ENCODE measurements at places on chromosomes 4 and X. TPM values are rescaled to one million over a fixed set of nuclear protein-coding genes. Genes with fewer than 3 reads are reported as not detected.

DNA sequence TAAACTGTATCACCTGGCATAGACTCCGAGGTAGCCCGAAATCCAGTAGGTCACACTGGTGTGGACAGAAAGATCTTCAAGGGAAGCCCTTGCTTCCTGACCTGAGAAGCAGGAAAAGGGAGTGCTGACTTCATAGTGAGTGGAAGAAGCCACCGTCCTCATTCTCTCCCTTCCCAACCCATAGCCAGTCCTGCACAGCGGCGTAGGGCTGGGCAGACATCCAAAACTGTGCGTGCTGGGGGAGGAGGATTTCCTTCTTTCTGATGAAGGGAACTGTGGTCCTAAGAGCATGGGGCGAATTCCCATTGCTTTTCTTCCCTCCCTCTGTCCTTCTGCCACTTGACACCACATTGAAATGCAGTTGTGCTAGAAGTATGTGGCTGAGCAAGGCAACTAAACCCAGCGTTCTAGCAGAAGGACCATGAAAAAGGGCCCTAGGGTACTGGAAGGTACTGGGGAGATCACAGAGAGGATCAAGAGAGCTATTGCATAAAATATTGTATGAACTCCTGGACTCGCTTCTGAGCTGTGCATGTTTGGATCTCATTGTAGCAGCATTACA is 66.9 kb downstream of the STOX2 start:
- DNase-seq, result no peak

GRCh38 chr4:183770906-183771305 is 111.8 kb downstream of the TRAPPC11 start:
- DNase-seq, result no peak

GRCh38 chrX:48715072-48715471 is 18.5 kb downstream of the SUV39H1 start:
- no peak for DNase-seq

GRCh38 chr4:28490669-28491068 is 1630.0 kb downstream of the STIM2 start:
- no peak for DNase-seq

GRCh38 chr4:110164856-110165255 is 33.6 kb downstream of the ELOVL6 start:
- no peak for DNase-seq

GRCh38 chr4:107747748-107748486 is 27.9 kb upstream of the PAPSS1 start:
- DNase-seq, result no peak

- DNase-seq, result peak; percentile 75
These were observed at the start of gene FNIP2 for GRCh38 chr4:158768555-158769174. TSS of gene FNIP2 (plus strand) at chr4:158769026. CDS start at chr4:158769213, 187 bp downstream.

DNA sequence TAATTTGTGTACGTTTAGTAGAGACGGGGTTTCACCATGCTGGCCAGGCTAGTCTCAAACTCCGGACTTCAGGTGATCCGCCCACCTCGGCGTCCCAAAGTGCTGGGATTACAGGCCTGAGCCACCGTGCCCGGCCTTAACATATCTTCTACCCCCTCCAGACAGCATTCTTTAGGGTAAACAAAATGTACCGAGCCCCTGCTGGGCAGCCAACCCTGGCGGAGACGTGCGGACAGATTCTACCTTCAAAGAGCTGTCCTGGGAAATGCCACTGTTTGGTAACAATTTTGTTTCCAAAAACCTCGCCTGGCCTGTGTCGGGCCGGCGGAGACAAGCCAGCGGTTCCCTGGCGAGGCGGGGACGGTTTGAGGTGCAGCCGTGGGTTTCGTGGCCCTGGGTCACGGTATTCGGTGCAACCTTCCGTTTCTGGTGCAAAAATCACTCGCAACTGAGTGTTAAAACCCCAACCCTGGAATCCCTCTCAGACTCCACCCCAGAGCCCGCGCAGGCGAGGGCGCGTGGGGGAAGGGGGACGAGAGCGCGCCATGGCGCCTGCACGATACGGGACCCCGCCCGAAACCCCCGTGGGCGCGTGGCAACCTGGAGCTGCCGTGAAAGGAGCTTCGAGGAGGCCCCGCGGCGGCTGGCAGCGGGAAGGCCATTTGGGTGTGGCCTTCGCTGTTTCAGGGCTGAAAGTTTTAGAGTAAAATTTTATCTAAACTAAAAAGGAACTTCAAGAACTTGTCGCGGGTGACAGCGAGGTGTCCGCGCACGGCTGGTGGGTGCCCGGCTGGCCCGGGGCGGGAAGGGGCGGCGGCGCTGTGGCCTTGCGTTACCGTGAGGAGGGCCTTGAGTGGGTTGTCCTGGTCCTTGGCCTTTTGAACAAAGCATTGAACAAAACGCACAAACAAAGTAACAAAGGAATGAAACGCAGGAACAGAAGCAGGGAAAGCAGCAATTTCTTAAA is 17.0 kb downstream of the MRFAP1 start:
- DNase-seq, result no peak

DNA sequence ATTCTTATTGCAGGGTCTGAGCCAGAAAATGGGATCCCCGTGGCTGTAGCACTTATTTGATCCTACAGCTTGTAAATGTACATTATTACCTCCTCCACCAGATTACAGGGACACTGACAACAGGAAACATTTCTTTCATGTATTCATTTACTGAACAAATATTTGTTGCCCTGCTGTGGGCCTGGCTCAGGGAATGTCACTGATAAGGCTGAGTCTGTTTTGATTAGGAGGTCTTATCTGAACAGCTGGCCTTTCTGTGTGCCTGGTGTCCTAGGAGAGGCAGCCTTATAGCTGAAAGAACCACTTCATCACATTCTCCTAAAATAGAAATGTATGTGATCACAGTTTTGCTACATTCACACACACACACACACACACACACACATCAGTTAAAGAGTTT is 45.5 kb upstream of the PROM1 start:
- no peak for DNase-seq

DNA sequence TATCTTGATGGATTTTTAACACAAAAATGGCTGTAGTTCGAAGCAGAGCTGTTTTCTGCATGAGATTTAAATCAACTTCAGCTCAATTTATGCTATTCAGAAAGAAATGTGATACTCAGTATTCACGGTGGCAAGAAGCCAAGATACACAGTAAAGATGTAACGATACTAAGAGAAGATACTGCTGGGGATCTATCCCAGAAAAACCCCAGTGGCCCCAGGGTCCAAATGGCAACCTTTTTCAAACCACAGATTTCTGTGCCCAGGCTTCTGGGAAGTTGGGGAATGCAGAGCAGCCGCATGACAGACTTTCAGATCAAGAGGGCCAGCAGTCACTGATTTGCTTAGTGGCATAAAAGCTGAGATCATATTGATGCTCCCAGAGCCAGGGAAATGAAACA is 353.9 kb downstream of the AFF2 start:
- DNase-seq, result no peak

DNA sequence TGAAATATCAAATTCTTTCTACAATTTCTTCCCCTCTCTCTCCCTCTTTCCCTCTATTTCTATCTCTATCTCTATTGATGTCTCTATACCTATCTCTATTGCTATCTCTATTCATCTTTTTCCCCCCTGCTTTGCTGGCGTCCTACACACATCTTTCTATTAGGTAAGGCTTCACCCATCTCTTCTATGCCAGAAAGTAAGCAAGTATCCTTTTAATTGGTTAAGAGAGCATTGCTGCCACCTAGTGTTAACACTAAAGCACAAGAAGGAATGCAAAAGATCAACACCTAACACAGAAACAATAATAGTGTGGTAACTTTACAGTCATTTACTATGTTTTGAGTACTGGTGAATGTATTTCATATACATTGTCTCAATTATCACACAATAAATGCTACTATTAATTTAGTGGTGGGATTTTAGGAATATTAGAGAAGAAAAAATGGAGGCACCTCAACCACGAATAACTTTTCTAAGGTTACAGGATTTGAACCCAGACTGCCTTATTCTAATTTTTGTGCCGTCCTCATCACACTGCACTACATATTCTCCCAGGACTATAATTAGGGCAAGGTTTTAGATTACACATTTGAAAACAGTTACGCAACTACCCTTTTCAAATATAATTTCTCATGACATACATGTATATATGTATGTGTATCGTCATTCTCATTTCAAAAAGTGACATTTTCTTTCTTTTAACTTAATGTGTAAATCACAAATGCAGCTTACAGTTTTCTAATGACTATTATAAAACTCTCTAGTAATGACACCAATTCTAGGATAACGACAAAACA is 3.7 kb upstream of the C4orf36 start:
- peak; percentile 50 for DNase-seq

Gene KIT
- polyA plus RNA-seq, result 19.4 TPM

Gene SPATA18
- polyA plus RNA-seq, result 1.3 TPM

Gene ASMT
- not detected for polyA plus RNA-seq

Gene PDLIM3
- 3.7 TPM for polyA plus RNA-seq

Gene TRPC3
- polyA plus RNA-seq, result 1.0 TPM

Data from renal cortex interstitium (tissue), 15 donors.